ENCODE measurements at places on chromosomes 1 and 21.

DNA sequence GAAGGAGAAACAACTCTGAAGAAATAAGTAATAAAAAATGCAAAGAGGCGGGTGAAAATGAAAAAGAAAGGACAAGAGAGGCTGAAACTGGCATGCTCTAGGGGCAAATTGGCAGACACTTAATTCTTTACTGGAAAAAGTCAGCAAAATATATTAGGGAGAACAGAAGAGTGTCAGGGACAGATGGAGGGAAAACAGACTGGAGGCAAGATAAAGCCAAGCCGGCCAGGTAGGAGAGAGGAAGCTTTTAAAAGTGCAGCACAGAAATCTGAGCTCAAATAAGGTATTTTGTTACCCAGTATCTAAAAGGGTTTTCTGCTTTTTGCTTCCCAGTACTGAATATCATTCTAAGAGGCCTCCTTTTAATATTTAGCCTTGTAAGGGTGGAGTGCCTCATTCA, 339.3 kb downstream of the PAPPA2 start:
- no peak overlapping the region for H3K4me3 ChIP-seq
- H3K4me1 ChIP-seq: no peaks in the 10 kb centered on the region
- H3K27ac ChIP-seq: no peak overlapping the region
- no peaks in the 10 kb centered on the region for H3K27me3 ChIP-seq
- no peaks in the 10 kb centered on the region for H3K36me3 ChIP-seq

- H3K4me3 ChIP-seq: no peak overlapping the region
- H3K36me3 ChIP-seq: no peaks in the 10 kb centered on the region
- DNase-seq: no peak
- H3K27me3 ChIP-seq: no peaks in the 10 kb centered on the region
- H3K4me1 ChIP-seq: no peaks in the 10 kb centered on the region
- H3K27ac ChIP-seq: no peak overlapping the region
Measured at GRCh38 chr1:47975302-47975921, 21.8 kb downstream of the TRABD2B start.

DNA sequence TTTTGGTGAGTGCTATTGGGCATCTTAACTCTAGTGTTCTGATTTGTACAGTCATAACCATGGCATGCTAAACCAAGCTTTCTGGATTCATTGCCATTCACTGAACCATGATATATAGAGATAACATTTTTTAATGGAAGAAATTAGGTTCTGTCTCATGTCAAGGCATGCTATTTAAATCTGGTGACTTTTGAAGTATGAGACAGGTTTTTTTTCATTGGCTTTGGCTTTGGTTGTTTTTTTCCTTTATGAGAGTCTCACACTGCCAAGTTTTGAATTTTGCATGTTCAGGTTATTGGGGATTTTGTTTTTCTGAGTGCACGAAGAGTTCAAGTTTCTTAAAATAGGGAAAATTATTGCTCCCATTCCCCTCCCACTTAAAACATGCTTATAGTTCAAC, 141.3 kb upstream of the ADAMTS5 start:
- DNase-seq: no peak
- no peaks in the 10 kb centered on the region for H3K27me3 ChIP-seq
- H3K4me3 ChIP-seq: no peak overlapping the region

GRCh38 chr1:84319662-84320061, 18.2 kb downstream of the SAMD13 start:
- no peaks in the 10 kb centered on the region for H3K4me1 ChIP-seq
- H3K36me3 ChIP-seq: no peaks in the 10 kb centered on the region
- H3K4me3 ChIP-seq: no peak overlapping the region
- H3K27ac ChIP-seq: no peak overlapping the region
- no peaks in the 10 kb centered on the region for H3K27me3 ChIP-seq
- DNase-seq: no peak

GRCh38 chr1:52759908-52760307, 33.7 kb downstream of the ZYG11B start:
- no peaks in the 10 kb centered on the region for H3K4me1 ChIP-seq
- H3K4me3 ChIP-seq: no peak overlapping the region
- no peaks in the 10 kb centered on the region for H3K27me3 ChIP-seq
- peaks cover 10% of the 10 kb centered on the region for H3K36me3 ChIP-seq

DNA sequence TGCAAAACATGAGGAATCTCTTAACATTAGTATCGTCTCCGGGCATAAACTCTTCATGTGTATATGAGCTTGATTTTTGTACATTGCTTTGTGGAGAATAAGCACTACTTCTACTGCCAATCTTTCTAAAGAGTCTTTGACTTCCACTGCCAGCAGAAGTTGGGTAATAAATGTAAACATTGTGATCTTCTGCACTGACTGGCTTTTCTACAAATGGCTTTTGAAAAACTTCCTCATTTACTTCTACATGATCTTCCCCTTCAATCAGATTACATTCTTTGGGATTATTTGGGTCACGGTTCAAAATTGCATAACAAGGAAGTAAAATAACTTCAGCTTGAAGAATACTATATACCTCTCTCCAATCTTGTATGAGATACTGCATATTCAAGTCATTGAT, 30.4 kb upstream of the SLC44A5 start:
- no peak overlapping the region for H3K27ac ChIP-seq
- H3K27me3 ChIP-seq: no peaks in the 10 kb centered on the region
- no peaks in the 10 kb centered on the region for H3K4me1 ChIP-seq
- no peak overlapping the region for H3K4me3 ChIP-seq
- DNase-seq: no peak

- peaks cover 17% of the 10 kb centered on the region for H3K4me1 ChIP-seq
- peaks cover 7% of the 10 kb centered on the region for H3K36me3 ChIP-seq
- H3K27me3 ChIP-seq: no peaks in the 10 kb centered on the region
- H3K4me3 ChIP-seq: no peak overlapping the region
- DNase-seq: no peak
- no peak overlapping the region for H3K27ac ChIP-seq
Measured at GRCh38 chr1:46244656-46245371, 2.7 kb upstream of the RAD54L start.

GRCh38 chr1:158331106-158331425, 265 bp downstream of the CD1B start:
- peak overlapping the region; percentile 98 for H3K27ac ChIP-seq
- no peaks in the 10 kb centered on the region for H3K27me3 ChIP-seq
- peak; percentile 59 for DNase-seq
- H3K36me3 ChIP-seq: peaks cover 8% of the 10 kb centered on the region
- peaks cover 10% of the 10 kb centered on the region for H3K4me1 ChIP-seq

- no peaks in the 10 kb centered on the region for H3K4me1 ChIP-seq
- H3K27ac ChIP-seq: no peak overlapping the region
- H3K27me3 ChIP-seq: no peaks in the 10 kb centered on the region
- DNase-seq: no peak
- H3K36me3 ChIP-seq: no peaks in the 10 kb centered on the region
Measured at GRCh38 chr21:23890652-23891051, 1716.6 kb downstream of the MRPL39 start.

DNA sequence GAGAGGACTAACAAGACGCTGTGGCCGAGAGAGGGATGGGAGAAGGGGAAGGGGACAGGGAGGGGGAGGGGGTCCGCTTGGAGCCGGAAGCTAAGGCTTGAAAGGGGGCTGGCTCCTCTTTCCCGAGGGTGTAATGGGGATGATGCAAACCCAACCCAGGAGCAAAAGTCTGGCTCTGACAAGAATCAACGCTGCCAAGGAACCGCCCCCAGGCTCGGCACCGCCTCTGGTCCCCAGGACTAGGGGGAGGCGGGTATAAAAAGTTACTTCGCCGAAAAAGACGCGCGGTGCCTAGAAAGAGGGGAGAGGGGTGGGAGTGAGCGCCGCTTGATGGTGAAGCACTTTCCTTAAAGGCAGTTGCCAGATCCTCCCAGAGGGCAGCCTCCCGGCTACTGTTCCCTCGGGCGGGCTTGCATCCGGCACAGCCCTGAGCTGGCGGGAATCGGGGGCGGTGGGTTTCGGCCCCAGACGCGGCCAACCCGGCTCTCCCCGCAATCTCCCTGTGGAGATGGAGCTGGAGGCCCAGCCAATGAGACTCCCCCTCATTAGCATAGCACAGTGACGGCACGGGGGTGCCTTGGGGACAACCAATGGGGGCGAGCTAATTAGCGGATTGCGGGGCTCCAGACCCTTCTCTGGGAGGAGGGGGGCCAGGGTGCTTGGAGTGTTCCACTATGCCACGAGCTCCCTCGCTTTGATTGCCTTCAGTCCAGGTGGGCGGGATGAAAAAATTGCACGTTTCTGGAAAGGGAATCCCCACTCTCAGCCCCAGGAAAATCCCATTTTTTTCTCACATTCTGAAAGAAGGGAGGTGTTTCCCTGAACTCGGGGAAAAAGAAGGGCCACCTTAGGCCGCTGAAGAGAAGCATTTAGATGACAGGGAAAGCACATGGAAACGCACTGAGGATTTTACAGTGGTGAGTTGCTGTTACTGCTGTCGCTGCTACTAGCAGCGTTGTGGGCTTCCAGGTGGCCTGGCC, at the start of gene KCNT2:
TSS of gene KCNT2 (minus strand) at position 51 of the 980 bp plus-strand sequence. CDS start 131 bp downstream, outside the sequence.
- no peak within 1 kb of the TSS for H3K27ac ChIP-seq
- no peaks in the 10 kb centered on the region for H3K27me3 ChIP-seq
- H3K36me3 ChIP-seq: no peaks in the 10 kb centered on the region
- peak within 1 kb of the TSS; percentile 57 for H3K4me3 ChIP-seq
- H3K4me1 ChIP-seq: peaks cover 14% of the 10 kb centered on the region
- DNase-seq: no peak

GRCh38 chr1:99407018-99407417, 142.7 kb downstream of the PLPPR4 start:
- H3K4me1 ChIP-seq: no peaks in the 10 kb centered on the region
- DNase-seq: no peak
- no peaks in the 10 kb centered on the region for H3K27me3 ChIP-seq

GRCh38 chr1:112444269-112444668, 48.3 kb downstream of the CTTNBP2NL start:
- no peak for DNase-seq
- no peak overlapping the region for H3K4me3 ChIP-seq
- no peak overlapping the region for H3K27ac ChIP-seq
- H3K4me1 ChIP-seq: no peaks in the 10 kb centered on the region
- no peaks in the 10 kb centered on the region for H3K27me3 ChIP-seq

- no peak overlapping the region for H3K4me3 ChIP-seq
- H3K36me3 ChIP-seq: no peaks in the 10 kb centered on the region
- no peaks in the 10 kb centered on the region for H3K27me3 ChIP-seq
- no peaks in the 10 kb centered on the region for H3K4me1 ChIP-seq
- DNase-seq: no peak
Measured at GRCh38 chr1:205067031-205067430, 17.2 kb downstream of the TMEM81 start.

DNA sequence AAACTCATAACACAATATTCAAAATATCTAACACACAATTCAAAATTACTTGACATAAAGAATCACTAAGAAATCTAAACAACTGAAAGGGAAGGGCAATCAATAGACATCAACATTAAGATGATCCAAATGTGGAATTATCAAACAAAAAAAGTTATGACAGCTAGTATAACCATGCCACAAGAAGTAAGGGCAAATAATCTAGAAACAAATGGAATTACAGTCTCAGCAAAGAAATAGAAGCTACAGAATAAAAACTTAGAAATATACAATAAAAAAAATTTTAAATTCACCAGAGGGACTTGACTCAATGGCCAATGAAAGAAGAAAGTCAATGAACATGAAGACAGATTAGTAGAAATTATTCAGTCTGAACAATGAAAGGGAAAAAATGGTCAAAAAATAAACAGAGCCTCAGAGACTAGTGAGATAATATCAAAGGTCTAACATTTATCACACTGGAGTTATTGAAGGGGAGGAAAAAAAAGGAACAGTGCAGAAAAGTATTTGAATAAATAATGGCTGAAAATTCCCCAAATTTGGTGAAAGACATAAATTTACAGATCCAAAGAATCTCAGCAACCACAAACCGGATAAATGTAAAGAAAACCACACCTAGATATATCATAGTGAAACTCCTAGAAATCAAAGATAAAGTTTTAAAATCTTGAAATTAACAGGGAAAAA, 41.8 kb downstream of the BARHL2 start:
- H3K4me3 ChIP-seq: no peak overlapping the region
- no peak overlapping the region for H3K27ac ChIP-seq
- no peak for DNase-seq
- H3K36me3 ChIP-seq: no peaks in the 10 kb centered on the region
- H3K27me3 ChIP-seq: no peaks in the 10 kb centered on the region

All from thymus (tissue), 14 donors.